ENCODE measurements at places on chromosomes 5 and 9.

DNA sequence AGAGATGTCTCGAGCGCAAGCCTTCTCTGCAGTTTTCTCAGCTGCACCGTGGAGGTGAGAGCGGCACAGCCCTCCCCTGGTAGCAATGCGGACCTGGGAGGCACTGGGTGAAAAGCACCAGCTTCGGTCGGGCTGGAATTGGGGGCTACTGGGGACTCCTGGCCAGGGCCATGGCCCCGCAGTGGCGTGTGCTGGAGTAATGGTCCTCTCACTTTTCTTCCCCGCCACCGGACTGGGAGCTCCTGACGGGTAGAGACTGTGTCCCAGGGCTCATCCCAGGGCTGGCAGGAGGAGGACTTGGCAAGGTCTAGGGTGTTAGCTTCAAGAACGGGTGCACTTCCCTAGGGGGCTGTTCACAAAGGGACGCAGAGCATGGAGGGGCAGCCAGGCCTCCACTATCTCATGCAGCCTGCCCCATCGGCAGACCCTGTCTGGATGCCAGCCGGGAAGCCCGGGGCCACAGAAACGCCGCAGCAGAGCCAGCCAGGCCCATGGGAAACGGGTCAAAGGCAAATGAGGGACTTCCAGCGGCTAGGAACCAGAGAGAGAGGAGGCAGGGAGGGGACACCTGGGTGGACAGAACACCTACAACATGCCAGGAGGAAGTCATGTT, 92.6 kb upstream of the MVB12B start:
- H3K27ac ChIP-seq = no peak overlapping the region
- H3K4me1 ChIP-seq = no peaks in the 10 kb centered on the region
- DNase-seq = no peak
- H3K4me3 ChIP-seq = no peak overlapping the region

- peaks cover 2% of the 10 kb centered on the region for H3K27me3 ChIP-seq
- no peak overlapping the region for H3K4me3 ChIP-seq
- DNase-seq = no peak
- no peaks in the 10 kb centered on the region for H3K36me3 ChIP-seq
- H3K27ac ChIP-seq = no peak overlapping the region
Observed at GRCh38 chr5:35220967-35221366, 9.3 kb downstream of the PRLR start.

- H3K4me1 ChIP-seq = no peaks in the 10 kb centered on the region
- peaks cover 5% of the 10 kb centered on the region for H3K27me3 ChIP-seq
- no peak for DNase-seq
- no peaks in the 10 kb centered on the region for H3K36me3 ChIP-seq
- H3K27ac ChIP-seq = no peak overlapping the region
Observed at GRCh38 chr5:33524476-33524875, 83.7 kb downstream of the TARS1 start.

DNA sequence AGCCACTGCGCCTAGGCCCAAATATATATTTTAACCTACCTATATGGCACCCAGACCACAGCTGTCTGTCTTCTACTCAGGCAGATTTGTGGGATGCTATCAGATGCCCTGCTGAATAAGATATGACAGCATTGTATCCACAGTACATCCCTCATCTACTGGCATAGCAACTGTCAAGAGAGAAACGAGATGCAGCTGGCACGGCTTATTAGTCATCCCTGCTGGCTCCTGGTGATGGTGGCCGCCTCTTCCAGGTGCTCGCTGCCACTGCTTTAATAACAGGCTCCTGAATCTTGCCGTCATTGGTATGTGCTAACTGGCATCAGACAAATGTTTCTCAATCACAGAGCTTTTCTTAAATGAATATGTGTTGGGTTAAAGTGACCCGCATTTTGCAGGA, 34.0 kb downstream of the B4GALT1 start:
- no peak for DNase-seq
- H3K36me3 ChIP-seq = peaks cover 31% of the 10 kb centered on the region
- no peaks in the 10 kb centered on the region for H3K27me3 ChIP-seq
- no peak overlapping the region for H3K4me3 ChIP-seq

DNA sequence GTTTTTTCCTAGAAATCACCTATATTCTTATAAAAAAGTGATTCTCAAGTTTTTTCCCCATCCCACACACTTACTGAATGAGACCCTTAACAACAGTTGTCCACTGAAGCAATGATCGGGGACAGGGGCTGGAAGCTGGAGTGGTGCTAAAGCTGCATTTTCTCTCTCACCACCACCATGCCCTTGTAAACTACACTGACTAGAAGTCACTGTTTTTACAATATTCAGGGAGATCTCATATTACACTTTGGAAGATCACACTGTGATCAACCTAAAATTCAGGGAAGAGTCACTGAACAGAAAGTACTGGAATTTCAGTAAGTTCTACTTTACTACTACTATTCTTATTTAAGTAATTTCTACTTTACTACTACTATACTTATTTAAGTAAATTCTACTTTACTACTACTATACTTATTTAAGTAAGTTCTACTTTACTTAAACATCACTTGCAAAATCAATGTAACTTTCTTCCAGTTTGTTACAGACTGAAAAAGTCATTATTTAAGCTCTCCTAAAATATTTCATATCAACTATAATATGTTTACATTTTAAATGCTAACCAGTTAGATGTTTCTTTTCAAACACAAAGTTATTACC, 164.3 kb downstream of the AGTPBP1 start:
- DNase-seq = no peak
- no peak overlapping the region for H3K4me3 ChIP-seq
- H3K4me1 ChIP-seq = no peaks in the 10 kb centered on the region
- H3K27ac ChIP-seq = no peak overlapping the region
- H3K27me3 ChIP-seq = no peaks in the 10 kb centered on the region
- H3K36me3 ChIP-seq = peaks cover 9% of the 10 kb centered on the region

- no peak for DNase-seq
- no peak overlapping the region for H3K4me3 ChIP-seq
- no peaks in the 10 kb centered on the region for H3K4me1 ChIP-seq
- no peak overlapping the region for H3K27ac ChIP-seq
- H3K27me3 ChIP-seq = no peaks in the 10 kb centered on the region
Observed at GRCh38 chr5:33037076-33037475, 326.0 kb downstream of the NPR3 start.

DNA sequence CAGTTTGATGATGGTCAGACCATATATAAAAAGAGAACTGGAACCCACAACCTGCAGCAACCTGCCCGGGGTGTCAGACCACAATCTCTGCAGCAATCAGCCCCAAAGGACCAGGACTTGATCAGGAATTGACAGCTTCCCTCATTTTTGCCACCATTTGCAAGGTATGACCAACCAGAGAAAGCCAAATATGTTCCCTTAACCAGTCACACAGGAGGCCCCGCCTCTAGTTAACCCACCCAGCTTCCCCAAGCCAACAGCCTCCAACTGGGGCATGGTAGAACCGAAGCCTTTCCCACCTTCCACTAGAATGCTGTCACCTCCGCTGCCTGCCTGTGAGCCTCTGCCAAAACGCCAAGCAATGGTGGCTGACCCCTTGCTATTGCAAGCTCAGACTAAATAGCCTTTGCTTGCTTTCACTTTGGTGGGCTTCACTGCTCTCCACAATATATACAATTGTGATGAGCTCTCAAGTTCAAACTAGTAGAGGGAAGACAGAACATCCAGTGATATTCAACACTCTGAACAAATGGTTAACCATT, 86.3 kb downstream of the AK8 start:
- no peak for DNase-seq
- H3K4me1 ChIP-seq = peaks cover 9% of the 10 kb centered on the region
- H3K4me3 ChIP-seq = no peak overlapping the region
- no peak overlapping the region for H3K27ac ChIP-seq
- H3K27me3 ChIP-seq = peaks cover 6% of the 10 kb centered on the region

GRCh38 chr9:124697326-124698200, 73.5 kb downstream of the NR6A1 start:
- H3K36me3 ChIP-seq = no peaks in the 10 kb centered on the region
- DNase-seq = no peak
- no peak overlapping the region for H3K27ac ChIP-seq
- H3K27me3 ChIP-seq = no peaks in the 10 kb centered on the region
- H3K4me3 ChIP-seq = no peak overlapping the region
- H3K4me1 ChIP-seq = no peaks in the 10 kb centered on the region
